Natural killer cell (primary cell): ENCODE measurements at places on chromosomes 1 and 21. TPM values are rescaled to one million over a fixed set of nuclear protein-coding genes. Genes with fewer than 3 reads are reported as not detected.

The RPTN gene
- not detected for total RNA-seq

The ALDH4A1 gene
- total RNA-seq, result 3.7 TPM

The FDPS gene
- 105 TPM for total RNA-seq

The NBPF4 gene
- not detected for total RNA-seq

The FALEC gene
- total RNA-seq, result not detected

The DENND1B gene
- 37.5 TPM for total RNA-seq

The PTCH2 gene
- 2.4 TPM for total RNA-seq

The FCRL4 gene
- not detected for total RNA-seq

The SELP gene
- total RNA-seq, result 2.5 TPM

The SV2A gene
- 3.9 TPM for total RNA-seq

The RLF gene
- 25.6 TPM for total RNA-seq

GRCh38 chr1:98086796-98087441 lies 166.1 kb upstream of the DPYD start:
- DNase-seq, result no peak

DNA sequence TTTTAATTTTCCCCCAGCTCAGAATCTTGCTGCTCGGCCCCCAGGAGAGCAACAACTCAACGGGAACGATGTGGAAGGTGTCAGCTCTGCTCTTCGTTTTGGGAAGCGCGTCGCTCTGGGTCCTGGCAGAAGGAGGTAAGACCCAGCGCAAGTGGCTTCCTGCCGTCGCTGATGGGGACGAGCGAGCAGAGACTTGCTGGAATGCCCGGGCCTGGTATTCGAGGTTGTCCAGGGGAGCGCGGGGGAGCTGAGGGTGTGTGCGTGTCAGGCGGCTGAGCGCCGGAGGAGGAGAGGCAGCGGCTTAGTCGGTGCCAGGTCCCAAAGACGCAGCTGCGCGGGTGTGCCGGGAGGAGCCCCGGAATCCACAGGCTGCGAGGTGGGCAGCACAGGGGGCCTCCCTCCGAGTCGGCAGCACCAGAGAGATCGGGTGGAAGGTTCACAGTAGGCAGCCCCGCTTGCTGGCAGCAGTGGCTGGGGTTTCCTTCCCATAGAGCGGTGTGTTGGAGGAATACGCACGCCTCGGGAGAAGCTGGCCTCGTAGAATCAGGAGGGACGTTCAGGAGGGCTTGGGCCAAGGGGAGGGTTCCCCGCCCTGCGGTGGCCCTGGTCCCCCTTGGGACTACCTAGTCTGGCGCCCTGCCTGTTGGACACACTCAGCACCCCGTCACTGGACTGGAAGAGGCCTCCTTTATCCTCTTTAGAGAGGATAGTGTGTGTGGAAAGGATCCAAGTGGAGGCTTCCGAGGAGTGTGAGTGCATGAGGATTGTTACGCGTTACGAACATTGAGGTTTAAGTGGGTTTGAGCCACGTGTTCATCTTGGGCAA lies 547 bp downstream of the PDPN start:
- DNase-seq, result no peak

- DNase-seq, result no peak
Observed at GRCh38 chr1:181259026-181259745, 170.7 kb downstream of the IER5 start.

DNA sequence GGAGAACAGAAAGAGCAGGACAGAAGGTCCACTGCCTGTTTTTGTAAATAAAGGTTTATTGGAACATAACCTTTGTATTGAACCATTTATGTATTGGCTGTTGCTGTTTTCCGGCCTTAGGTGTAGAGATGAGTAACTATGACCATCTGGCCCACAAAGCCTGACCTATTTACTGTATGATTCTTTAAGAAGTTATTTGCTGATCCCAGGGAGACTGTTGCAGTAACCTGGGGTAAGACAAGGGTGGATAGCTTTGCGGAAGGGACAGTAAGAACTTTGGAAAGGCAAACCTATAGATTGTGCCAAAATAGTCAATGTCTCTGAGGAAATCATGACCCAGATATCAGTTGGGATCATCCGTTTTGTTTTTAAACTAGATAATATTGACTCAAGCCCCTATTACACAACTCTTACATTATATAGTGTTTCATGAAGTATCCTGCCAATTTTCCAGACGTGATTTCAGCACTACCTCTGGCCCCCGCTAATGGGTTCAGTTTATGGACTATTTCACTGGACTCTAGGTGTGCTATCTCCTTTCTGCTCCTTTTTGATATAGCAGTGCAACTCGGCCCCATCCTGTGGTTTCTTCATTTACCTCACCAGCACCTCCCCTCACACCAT lies 20.8 kb upstream of the TLCD4 start:
- no peak for DNase-seq

DNA sequence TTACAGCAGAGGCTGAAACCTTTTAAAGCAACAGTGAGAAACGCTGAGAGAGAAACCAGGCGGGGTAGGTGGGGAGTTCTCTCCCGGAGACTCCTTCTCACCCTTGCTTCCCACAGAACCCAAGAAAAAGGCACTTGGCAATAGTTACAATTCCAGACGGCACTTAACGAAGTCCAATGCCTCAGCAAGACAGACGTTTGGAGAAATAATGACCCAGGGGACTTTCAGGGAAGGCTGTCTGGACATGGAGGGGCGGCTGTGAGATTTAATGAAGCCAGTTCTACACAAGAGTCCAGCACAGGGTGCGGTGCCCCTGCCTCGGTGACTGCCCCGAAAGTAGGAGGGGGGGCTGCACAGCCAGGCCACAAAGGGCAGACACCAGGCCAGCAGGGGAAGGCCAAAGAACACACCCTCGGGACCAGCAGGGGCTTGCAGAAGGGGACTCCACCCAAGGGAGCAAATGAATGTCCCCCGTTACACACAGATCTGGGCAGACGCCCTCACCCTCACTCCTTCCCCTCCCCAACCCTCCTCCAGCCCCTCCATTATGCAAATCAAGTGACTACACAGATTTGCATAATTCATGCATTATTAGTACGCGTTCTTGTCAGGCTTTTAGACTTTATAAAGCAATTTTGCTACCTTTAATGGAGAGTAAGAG lies 26.3 kb downstream of the KCNN3 start:
- DNase-seq, result no peak

DNA sequence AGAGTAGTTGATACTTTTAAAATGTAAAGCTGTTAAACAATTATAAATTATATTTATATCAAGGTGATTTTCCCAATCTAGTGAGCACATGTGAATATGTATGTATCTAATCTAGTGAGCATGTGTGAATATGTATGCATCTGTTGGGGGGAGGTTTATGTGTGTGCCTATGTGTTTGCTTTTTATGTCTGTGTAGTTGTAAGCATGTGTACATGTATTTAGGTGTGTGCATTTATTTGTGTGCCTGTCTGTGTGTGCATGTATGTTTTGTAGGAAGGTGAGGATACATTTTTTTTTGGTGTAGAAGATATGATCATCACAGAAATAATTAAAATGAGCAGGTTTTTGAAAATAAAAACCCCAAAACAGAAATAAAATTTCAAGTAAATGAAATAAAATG lies 318.9 kb upstream of the CHRM3 start:
- DNase-seq, result no peak

DNA sequence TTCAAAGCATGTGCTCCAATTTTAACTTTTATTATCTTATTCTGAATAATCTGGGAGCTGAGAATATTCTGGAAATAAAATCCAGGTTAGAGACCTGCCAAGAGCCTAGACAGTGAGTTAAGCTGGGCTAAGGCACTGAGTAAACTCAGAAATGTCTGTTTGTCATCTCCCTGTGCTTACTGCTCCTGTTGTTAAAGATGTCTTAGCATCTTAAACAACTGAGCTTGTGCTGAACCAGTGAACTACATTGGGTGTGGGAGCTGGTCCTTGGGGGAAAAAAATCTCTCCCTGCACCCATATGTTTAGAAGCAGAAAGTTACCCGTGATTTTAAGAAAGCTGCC lies 25.0 kb upstream of the AHCYL1 start:
- no peak for DNase-seq

DNA sequence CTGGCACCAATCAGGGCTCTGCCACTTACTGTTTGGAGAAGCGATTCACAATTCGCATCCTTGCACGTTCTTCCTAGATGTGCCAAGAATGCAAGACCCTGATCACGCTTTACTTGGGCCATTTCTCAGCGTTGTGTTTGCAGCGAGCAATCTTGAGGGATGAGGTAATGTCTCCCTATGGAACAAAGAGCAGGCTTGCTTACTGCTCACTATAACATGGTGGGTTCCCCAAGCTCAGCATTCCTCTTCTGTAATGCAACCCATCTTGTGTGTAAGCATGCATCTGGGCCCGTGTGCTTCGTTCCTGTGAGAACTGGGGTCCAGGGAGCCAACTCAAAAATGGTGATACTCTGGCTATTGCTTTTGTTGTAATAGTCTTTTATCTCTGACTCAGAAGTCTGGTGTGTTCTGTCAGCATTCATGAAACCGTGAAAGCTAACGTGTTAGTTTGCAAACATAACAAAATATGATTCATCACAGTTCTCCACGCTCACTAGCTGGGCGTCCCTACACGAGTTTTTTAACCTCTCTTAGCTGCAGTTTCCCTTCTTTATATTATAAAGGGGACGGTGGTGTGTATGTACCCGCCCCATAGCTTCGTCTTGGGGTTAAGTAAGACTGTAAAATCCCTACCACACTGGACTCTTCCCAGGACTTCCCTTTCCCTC lies 33.3 kb downstream of the DNTTIP2 start:
- no peak for DNase-seq

DNA sequence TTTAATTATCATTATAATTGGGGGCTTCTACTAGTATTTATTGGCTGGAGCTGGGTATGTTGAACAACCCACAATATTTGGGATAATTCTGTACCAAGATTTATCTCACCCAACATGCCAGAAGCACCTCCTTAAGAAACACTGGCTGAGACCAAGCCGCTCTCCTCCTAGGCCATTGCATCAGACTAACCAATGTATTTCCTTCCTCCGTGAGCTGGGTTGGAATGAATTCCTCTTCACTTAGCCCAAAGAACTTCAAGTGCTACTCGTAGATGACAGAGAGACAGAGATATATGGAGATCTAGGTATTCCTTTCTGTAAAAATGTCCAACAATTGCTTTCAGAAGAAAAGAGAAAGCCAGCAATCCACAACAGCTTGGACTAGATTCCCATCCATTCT lies 87.2 kb upstream of the ETS2 start:
- no peak for DNase-seq

GRCh38 chr1:224673141-224673540 lies 57.0 kb downstream of the CNIH3 start:
- DNase-seq, result no peak

GRCh38 chr1:200128944-200129879 lies 101.7 kb downstream of the NR5A2 start:
- DNase-seq, result peak; percentile 67

DNA sequence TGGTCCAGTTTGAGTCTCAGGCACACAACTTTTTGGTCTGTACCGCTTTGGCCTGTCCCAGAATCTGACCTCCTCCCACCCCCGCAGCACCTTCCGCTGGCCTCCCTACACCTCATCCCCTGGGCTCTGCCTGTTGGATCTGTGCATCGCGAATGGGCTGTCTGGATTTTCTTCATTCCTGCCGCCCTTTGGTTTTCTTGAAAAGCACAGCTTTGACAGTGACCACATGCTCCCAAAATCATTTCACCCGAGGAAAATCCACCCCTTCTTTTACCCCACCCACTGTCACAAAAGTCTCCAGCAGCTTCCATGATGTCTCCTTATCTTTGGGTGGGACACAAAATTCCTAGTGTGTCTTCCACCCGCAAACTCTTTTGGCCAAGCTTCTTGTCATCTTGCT lies 65.0 kb upstream of the SSX2IP start:
- no peak for DNase-seq

GRCh38 chr1:179287946-179288345 lies 5.7 kb upstream of the SOAT1 start:
- DNase-seq, result no peak

GRCh38 chr1:1407636-1408318 lies 684 bp upstream of the MRPL20 start:
- peak; percentile 31 for DNase-seq

- no peak for DNase-seq
Observed at GRCh38 chr1:21902026-21903012, 34.8 kb downstream of the HSPG2 start.

- peak; percentile 16 for DNase-seq
Observed at GRCh38 chr1:207958376-207959139, 47.6 kb upstream of the CD34 start.

GRCh38 chr1:160342526-160342925 lies 524 bp downstream of the COPA start:
- no peak for DNase-seq

- DNase-seq, result peak; percentile 49
Observed at GRCh38 chr1:114756009-114756892, 1.5 kb downstream of the CSDE1 start.

DNA sequence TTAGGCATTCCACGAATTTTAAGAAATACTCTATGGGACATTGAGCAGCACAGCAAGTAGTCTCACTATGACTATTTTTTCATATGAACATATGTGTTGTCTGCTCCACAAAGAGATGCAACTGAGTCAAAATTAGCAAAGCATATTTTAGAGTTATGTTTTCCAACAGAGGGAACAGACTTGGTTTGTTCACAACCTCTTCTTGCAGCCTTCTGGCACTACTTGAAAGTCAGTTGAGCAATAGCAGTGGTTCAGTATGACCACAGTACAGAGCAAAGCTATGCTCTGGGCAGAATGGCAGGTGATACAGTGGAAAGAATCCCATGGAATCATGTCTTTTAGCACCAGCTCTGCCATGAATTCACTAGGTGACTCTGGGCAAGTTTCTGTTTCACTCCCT lies 5.2 kb downstream of the CCN1 start:
- no peak for DNase-seq

DNA sequence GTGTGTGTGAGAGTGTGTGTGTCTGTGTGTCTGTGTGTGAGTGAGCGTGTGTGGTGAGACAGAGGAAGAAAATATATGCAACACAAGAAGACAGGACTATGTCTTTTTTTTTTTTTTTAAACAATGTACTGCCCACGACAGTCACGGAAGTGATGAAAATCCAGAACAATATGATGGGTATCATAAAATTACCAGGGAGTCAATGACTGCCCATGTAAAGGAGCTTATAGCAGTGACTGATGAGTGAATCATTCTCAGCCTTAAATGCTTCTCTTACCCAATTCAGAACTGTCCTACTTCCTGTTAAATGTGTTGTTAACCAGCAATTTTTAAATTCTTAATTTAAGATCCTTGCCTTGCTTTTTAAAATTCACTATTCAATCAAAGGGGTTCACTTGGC lies 46.6 kb downstream of the RGS7 start:
- DNase-seq, result no peak

GRCh38 chr21:28773036-28773435 lies 219.6 kb downstream of the LTN1 start:
- no peak for DNase-seq

GRCh38 chr1:196993916-196994315 lies 16.6 kb downstream of the CFHR5 start:
- no peak for DNase-seq
